Esophagus squamous epithelium (tissue), 5 donors: ENCODE measurements at places on chromosomes 1 and 21.

DNA sequence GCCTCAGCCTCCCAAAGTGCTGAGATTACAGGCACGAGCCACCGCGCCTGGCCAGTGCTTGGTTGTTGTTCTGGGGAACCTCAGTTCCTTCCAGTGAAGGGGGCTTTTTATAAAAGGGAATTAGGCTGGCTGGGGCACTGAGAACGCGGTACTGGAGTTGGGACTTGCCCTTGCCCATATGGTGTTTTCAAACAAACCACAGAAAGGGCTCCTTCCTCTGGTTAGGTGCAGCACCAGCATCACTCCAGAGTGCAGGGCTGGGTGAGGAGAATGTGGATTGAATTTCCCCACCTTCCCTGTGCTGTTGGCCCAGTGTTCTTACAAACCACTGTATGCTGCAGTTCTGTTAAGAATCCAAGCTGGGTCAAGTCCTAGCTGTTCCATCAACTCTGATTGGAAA, 5.3 kb downstream of the MAN1C1 start:
- DNase-seq: no peak

GRCh38 chr1:116807394-116808199, 53.4 kb downstream of the CD2 start:
- no peak for DNase-seq

GRCh38 chr1:63448731-63449246, 74.2 kb downstream of the ITGB3BP start:
- no peak for DNase-seq

GRCh38 chr1:206551986-206552326, 44.6 kb downstream of the RASSF5 start:
- no peak for DNase-seq

DNA sequence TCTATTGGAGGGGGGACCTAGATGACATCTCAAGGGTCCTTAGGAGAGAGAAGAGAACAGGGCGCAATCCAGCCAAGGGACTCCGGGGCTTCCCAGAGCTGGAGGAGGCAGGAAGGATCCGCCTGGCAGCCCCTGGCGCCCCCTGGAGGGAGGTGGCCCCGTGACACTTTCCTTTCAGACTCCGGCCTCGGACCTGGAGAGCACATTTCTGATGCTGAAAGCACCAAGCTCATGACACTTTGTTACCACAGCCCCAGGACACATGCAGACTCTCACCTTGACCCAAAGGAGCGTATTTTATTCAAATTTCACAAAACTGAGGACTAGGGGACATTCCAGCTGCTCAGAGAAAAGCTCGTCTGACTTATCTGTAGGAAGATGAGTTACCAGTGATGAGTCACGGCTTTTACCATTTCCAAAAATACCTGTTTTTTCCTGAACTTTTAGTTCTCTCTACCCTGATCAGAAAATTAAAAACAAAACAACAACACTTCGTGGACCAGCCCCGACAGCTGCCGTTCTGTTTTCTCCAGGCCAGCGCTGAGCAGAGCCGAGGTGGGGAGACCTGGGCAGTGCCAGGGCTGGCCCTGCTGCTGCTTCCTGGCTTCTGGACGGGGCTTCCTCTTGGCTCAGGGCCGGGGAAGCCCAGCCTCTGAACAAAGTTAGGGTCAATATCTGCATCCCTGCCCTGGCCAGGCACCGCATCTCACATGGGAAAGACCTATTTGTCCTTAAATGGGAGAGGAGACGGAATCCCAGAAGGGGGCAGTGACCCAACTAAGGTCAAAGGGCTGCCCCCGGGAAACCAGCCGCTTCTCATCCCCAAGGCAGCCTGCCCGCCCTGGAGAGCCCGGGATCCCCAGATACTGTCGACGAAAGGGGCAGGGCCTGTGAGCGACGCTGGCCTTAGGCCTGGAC, 21.6 kb upstream of the POFUT2 start:
- no peak for DNase-seq

GRCh38 chr1:111179968-111180533, 20.4 kb downstream of the DENND2D start:
- no peak for DNase-seq

- no peak for DNase-seq
Measured at GRCh38 chr1:219443763-219444162, 169.1 kb downstream of the ZC3H11B start.
